Foreskin melanocyte (primary cell): ENCODE measurements at places on chromosomes 11 and 22.

DNA sequence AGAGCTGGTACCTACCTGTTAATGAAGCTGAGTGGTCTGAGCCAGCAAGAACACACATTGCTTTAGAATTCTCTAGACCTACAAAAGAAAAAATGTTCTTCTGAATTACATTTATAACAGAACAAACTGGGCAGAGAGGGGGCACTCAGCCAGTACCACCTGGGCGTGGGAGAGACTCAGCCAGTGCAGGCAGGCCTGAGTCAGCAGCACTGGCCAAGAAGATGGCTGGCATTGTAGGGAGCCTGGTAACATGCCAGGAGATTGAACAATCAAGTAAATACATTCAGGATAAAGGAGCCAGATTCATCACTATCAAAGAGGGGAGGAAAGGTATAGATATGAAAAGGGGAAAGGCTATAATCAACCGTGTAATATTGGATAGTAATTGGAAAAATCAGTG lies 19.9 kb downstream of the SERGEF start:
- no peak for DNase-seq

- no peak for DNase-seq
Observed at GRCh38 chr11:47148270-47148669, 28.4 kb downstream of the ARFGAP2 start.

DNA sequence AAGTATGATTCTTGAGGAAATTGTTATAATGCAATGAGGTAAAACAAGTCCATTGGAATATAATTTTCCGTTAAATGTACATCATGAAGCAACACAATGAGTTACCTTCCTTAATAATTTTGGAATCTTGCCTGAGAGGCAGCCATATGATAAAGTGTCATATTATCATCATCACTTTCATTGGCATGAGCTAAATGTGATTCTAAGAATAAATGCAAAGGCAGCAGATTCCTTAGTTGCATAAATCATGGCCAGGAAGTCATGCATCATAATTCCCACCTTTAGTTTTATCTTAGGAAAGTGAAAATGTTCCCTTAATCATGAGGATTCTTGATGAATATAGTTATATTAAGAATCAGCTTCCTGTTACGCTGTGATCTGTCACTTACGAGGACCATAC lies 14.2 kb upstream of the MMP1 start:
- no peak for DNase-seq

DNA sequence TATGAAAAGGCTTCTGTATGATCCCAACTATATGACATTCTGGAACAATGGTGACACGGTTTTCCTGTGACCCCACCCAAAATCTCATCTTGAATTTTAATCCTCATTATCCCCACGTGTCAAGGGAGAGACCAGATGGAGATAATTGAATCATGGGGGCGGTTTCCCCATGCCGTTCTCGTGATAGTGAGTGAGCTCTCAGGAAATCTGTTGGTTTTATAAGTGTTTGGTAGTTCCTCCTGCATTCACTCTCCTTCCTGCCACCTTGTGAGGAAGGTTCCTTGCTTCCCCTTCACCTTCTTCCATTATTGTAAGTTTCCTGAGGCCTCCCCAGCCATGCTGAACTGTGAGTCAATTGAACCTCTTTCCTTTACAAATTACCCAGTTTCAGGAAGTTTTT lies 53.1 kb upstream of the TSPAN18 start:
- DNase-seq = no peak

GRCh38 chr11:73333640-73334383 lies 25.7 kb downstream of the ARHGEF17 start:
- no peak for DNase-seq

- peak; percentile 76 for DNase-seq
Observed at GRCh38 chr22:24727218-24727851, 47.2 kb downstream of the PIWIL3 start.

GRCh38 chr11:119034813-119035212 lies 4.1 kb upstream of the SLC37A4 start:
- no peak for DNase-seq

DNA sequence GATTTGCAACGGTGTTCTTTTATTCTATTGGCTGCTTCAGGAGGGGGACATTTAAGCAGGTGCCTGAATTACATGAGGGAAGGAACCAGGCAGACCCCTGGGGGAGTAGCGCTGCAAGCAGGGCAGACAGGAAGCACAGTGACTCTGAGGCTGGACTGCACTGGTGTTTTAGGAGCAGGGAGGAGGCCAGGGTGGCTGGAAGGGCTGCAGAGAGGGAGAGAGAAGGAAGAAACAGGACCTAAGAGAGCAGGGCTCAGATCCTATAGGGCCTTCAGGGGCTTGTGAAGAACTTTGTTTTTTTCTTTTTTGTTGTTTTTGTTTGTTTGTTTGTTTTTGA lies 62.5 kb upstream of the SORL1-AS1 start:
- no peak for DNase-seq
